SW 1271 (cell line): ENCODE measurements at places on chromosomes 2 and 18.

GRCh38 chr18:28183418-28184078, 6.6 kb upstream of the CDH2 start:
- no peak for DNase-seq

DNA sequence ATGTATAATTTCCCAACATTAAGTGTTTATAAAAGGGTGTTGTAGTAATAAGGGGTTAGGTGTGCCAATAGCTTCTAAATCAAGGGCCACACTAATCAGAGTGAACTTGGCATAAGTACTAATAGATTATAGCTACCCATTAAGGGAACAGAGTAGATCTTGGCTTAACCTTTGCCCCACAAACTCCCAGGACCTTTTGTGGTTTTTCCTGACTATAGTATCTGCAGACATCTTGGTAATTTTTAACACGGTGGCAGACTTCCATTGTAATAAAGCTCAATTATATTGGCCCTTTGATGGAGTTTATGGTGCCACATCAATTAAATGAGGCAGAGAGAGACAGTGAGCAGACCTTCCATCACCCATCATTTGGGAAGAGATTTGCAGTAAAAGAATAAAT, 358.5 kb upstream of the HNRNPA3 start:
- DNase-seq = no peak

DNA sequence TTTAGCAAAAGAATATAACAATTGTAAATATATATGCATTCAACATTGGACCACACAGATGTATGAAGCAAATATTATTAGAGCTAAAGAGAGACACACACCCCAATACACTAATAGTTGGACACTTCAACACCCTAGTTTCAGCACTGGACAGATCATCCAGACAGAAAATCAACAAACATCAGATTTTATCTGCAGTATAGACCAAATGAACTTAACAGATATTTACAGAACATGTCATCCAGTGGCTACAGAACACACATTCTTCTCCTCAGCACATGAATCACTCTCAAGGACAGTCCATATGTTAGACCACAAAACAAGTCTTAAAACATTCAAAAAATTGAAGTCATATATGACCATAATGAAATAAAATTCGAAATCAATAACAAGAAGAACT, 22.1 kb upstream of the EVA1A start:
- no peak for DNase-seq

- no peak for DNase-seq
These were observed 39.7 kb upstream of the MMADHC start for GRCh38 chr2:149627111-149627801.

DNA sequence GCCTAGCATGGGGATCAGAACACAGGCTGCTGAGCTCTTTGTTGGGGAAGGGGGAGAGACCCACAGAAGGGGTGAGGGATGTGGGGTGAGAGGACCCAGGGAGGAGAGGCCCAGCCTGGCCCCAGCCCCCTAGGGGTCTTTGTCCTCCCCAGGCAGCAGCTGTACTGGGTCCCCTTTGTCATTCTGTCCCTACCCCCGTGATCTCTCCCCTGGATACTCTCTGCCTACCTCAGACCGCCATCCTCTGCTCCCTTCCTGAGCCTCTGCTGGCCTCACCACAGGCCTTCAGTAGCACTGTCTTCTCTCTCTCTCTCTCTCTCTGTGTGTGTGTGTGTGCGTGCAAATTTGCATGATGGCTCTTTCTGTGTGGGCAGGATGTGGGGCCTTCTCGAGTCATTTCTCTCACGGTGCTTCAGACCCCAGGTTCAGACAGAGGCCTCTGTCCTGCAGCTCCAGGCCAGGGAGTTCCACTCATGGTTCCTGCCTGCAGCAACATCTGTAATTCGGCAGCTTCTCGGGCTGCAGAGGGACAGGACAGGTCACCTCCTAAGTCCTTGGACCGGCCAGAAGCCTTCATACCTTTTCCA, 1.4 kb downstream of the PSD4 start:
- DNase-seq = no peak

GRCh38 chr2:66431846-66432587, 2.9 kb upstream of the MEIS1 start:
- DNase-seq = no peak

DNA sequence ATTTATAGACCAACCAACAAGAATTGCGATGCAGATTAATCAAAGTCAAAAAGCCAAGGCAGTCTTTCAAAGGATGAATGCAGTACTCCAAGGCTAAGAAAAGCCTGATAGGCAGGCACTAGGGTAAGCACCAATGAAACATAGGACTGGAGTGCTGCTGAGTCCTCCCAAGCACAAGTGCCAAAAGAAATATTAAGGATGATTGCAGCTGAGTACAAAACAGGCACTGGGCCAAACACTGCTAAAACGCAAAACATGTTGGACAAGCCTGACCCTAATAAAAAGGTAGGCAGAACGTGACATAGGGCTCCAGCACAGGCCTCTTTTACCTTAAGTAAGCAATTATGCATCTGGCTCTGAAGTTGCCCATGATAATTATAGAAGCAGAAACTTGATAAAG, 160.1 kb upstream of the LRP1B start:
- DNase-seq = no peak

DNA sequence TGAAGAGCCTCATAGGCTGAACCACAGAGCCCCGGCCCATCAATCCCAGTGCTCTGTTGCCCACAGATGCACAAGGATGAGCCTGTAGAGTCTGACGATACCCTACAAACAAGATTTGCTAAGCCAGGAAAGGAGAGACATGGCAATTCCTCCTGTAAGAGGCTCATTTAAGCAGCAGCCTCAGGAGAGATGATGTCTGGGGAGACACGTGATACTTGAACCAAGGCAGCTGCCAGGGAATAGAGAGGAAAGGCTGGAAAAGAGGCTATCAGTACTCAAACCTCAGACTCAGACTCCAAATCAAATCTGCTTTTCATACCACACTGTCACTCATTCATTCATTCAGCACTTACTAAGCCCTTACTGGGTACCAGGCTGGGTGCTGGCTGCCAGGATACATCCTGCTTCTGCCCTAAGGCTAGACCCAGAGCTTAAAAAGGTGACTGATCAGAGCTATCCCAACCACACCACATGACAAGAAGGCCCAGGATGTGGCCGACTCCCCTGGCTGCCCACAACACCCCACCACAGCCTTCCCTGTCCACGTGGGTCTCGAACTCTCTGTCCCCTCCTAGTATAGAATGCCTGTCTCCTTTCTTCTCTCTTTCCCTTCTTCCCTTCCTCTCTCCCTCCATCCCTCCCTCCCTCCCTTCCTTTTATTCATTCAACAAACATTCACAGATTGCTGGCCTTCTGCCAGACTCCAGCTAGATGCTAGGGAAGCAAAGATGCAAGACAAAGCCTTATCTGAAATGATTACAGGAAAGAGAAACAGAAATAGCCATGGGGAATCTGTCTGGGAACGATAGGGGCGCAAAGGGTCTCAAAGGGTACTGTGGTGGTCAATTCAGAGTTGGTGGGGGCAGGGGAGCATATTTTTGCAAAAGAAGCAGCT, 23.4 kb upstream of the KCNK3 start:
- DNase-seq = no peak

DNA sequence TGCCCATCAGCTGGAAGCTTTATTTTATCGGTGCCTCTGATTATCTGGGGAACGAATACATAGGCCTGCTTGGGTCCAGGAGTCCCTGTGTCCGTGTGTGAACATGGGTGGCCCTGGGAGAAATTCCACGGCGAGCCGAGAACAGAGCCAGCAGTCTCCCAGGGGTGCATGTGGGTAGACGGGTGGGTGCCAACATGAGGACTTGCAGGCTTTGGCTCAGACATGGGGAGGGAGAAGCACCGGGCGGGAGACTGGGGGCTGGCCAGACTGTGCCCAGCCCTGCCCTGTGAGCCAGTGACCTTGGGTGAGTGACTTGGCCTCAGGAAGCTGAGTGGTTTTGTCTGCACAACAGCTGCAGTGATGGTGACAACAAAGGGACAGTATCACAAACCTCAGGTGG, 44.2 kb upstream of the SALL3 start:
- DNase-seq = no peak

- no peak for DNase-seq
These were observed 70.2 kb upstream of the ID2 start for GRCh38 chr2:8611700-8612099.

GRCh38 chr2:152097801-152098495, 896 bp downstream of the CACNB4 start:
- DNase-seq = no peak

- no peak for DNase-seq
These were observed 55.6 kb upstream of the FAM124B start for GRCh38 chr2:224457408-224458096.

DNA sequence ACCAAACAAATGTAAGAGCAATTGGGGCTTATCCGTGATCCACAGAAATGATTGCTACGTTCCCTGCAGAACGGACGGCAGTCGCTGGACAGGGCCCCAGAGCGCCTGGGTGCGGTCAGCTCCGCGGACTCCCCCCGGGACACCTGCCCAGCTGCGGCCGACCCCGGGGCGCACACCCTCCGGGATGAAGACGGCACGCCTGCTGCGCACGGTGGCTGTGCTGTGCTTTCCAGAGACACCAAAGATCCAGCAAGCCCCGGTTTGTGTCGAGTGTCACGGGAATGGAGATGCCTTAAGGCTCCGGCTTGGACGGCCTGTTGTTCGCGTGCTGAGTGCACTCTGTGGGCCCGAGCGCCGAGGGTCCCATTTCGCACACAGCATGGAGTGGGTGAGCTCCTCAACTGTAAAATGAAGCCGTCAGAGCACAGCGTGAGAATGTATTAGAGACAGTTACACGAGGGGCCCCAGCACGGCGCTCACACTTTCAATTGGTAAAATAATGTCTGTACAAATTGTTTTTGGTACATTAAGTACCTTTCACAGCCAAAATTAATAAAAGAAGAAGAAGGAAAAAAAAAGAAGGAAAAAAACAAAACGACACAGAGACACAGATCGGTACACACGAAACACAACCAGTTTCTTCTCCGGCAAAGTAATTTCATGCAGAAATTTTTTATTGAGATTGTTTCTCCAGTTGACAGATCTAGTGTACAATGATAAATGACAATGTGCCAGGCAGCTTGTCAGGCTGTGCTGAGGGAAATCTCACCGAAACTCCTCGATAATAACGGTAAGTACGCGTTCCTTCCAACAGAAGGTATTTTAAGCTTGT, 615.8 kb upstream of the SALL3 start:
- DNase-seq = no peak

DNA sequence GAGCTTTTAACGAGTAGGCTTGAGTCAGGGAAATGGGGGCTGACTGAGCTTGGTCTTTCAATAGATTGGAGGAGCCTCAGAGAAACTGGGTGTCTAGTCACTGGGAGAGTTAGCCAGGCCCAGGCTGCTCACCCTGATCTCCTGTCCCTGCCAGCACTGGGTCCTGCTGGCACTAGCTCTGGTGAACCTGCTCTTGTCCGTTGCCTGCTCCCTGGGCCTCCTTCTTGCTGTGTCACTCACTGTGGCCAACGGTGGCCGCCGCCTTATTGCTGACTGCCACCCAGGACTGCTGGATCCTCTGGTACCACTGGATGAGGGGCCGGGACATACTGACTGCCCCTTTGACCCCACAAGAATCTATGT, 720 bp downstream of the KRTCAP3 start:
- DNase-seq = no peak

DNA sequence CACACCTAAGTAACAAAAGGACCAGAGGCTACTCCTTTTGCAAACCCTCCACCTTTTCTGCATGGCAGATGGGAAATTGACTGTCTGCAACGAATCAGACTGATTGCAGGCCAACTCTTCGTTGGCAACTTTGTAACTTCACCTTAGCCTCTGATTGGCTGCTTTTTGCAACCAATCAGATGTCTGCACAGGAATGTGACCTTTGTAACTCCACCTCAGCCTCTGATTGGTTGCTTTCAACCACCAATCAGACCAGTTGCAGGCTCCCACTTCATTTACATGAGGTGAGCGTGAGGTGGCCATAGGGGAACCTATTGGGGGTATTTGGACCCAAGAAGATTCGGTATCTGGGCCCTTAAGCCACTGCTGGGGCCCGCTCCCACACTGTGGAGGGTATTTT, 209.0 kb downstream of the EN1 start:
- no peak for DNase-seq

- DNase-seq = peak; percentile 36
These were observed 11.7 kb downstream of the OSBPL6 start for GRCh38 chr2:178205853-178206521.

DNA sequence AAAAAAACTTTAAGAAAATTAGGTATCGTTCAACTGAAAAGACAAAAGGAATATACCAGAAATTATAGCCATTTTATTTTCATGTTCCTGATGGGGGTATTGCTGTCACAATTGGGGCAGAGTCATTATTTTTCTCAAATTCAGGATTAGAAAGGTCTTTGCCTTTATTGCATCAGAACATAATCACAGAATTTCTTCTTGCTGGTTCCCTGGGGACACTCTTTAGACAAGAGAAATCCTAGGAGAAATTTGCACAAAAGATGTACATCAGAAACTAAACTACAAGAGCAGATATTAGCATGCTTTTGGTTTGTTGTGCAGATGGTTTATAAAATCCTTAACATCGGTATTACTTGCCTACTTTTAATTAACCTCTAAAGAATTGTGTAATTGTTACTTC, 103.2 kb downstream of the NCOA1 start:
- DNase-seq = no peak
